Cardiac muscle cell (in vitro differentiated cells and primary cell): ENCODE measurements at places on chromosomes 6 and 20. TPM values are rescaled to one million over a fixed set of nuclear protein-coding genes. Genes with fewer than 3 reads are reported as not detected.

DNA sequence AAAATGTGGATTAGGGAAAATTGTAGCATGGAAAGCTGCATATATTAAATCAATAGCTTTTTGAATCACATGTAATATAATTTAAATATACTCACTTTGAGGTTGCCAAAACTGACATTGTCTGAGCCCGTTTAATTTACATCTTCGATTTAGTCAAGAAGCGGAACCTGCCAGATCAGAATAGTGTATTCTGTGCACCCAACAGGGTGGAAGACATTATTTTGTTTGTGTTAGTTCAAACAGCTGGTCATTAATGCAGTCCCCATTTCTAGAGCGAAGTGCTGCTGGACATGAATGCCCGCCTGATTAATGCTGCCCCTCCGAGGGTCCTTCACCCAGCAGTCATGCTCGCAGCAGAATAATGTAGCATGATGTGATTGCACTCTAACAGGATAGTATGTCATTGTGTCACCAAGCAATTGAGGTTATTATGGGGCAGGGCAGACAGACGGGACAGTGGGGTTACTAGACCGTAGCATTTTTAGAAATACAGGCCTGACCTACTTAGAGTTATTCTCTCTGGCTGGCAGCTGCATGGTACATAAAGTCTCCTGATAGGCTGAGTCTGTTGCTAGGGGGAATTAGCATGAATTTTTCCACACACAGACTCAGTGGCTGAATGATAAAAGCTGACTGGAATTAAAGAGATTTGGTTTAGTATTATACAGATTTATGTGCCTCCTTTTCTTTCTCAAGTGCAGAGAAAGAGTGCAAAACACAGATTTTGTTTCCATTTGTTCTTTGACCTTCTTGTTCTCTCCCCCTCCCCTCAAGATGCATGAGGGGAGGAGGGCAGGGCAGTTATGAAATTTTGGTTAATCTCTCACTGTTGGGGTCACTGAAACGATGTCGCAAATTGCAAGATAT is 147.1 kb downstream of the PRL start:
- H3K4me1 ChIP-seq = peaks cover 23% of the 10 kb centered on the region
- no peaks in the 10 kb centered on the region for H3K36me3 ChIP-seq
- H3K4me3 ChIP-seq = no peak overlapping the region
- no peaks in the 10 kb centered on the region for H3K27me3 ChIP-seq

GRCh38 chr6:167762259-167762962 is 64.3 kb upstream of the AFDN start:
- peaks cover 8% of the 10 kb centered on the region for H3K4me1 ChIP-seq
- no peaks in the 10 kb centered on the region for H3K36me3 ChIP-seq
- H3K27ac ChIP-seq = no peak overlapping the region
- peak; percentile 55 for DNase-seq
- H3K4me3 ChIP-seq = no peak overlapping the region

DNA sequence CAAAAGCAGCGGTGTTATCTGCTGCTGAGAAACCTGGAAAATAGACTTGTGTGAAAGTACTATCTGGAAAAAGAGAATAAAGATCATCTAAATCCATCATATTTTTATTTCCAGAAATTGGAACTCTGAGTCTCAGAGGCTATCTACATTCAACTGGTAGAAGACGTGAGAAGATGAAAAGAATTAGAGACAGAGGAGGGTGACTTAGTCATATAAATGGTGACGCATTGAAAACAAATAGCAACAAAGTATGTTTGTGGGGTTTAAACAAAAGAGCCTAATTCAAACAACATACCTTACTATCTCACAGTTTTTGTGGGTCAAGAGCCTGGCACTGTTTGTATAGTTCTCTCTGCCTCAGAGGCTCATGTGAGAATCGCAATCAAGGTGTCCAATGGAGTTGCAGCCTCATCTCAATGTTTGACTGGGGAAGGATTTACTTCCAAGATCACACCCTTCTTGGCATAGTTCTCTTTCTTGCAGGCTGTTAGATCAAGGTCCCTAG is 757.1 kb upstream of the SLC35B3 start:
- H3K4me1 ChIP-seq = no peaks in the 10 kb centered on the region
- DNase-seq = no peak
- H3K27me3 ChIP-seq = no peaks in the 10 kb centered on the region
- no peak overlapping the region for H3K27ac ChIP-seq

ITPR3 gene
- 0.35 and 1.1 TPM in 2 replicates for total RNA-seq

GRCh38 chr6:42030585-42031506 is 19.5 kb upstream of the TAF8 start:
- no peaks in the 10 kb centered on the region for H3K36me3 ChIP-seq
- H3K4me1 ChIP-seq = peaks cover 11% of the 10 kb centered on the region
- H3K27me3 ChIP-seq = no peaks in the 10 kb centered on the region

DNA sequence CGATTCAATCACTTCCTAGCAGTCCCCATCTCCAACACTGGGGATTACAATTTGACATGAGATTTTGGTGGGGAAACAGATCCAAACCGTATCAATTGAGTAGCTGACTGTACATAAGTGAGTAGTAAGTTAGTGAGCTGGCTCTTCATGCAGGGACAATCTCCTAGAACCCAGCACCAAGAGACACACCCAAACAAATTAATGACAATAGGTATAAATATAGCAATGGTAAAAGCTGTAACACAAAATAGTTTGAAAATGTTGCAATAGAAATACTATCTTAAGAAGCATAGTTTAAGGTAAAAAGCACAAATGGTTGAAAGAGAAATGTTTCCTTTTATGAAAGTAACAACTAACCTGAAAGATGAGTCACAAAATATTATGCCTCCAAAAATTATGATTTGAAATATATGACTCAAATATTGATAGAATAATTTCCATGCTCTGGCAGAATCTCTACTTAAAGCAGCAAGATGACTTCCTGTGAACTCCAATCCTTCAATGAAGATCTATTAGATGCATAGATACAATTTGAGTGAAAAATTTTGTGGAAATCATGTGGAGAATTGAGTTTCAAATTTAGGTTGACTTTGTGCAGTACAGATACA is 5.4 kb upstream of the SIRPB1 start:
- no peaks in the 10 kb centered on the region for H3K4me1 ChIP-seq
- no peak overlapping the region for H3K27ac ChIP-seq
- DNase-seq = no peak
- peaks cover 5% of the 10 kb centered on the region for H3K27me3 ChIP-seq
- H3K36me3 ChIP-seq = no peaks in the 10 kb centered on the region

DNA sequence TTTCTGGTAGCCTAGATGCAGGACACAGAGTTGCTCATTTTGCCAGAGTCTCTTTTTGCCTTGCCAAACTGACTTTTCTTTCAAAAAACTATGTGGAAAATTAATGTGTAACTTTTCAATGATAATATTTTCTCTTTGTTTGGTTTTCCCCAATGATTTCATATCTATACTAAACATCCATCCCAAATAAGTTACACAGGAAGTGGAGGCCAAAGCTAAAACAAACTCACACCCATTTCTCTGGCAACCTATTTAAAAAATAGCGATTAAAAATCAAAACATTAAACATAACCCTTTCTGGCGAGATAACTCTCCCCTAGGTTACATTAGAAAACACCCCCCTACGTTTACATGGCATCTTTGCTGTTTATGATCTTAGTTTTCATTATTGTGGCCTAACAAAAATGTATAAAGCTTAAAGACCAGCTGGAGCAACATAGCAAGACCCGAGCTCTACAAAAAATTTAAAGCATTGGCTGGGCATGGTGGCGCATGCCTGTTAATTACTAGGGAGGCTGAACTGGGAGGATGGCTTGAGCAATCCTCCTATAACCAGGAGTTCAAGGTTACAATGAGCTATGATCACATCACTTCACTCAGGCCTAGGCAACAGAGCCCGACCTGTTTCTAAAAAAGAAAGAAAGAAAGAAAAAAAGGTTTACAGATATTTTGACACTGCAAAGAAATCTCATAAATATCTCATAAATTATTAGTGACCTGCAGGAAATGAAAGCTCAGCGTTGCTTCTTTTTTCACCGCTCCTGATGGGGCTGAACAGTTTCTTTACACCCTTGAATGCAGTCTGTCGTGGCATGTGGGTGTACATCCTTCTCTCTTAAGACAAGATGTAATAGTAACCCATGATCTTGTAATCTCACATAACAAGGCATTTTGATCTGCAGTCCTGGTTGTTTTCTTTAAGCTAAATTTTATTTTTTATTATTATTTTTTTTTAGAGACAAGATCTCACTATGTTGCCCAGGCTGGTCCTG is 32.8 kb upstream of the CEP85L start:
- no peak overlapping the region for H3K27ac ChIP-seq
- H3K36me3 ChIP-seq = no peaks in the 10 kb centered on the region
- H3K27me3 ChIP-seq = no peaks in the 10 kb centered on the region
- no peak for DNase-seq
- no peaks in the 10 kb centered on the region for H3K4me1 ChIP-seq

GRCh38 chr20:5862703-5863039 is 87.7 kb downstream of the TRMT6 start:
- H3K4me3 ChIP-seq = no peak overlapping the region
- DNase-seq = no peak
- H3K4me1 ChIP-seq = no peaks in the 10 kb centered on the region
- H3K36me3 ChIP-seq = no peaks in the 10 kb centered on the region
- H3K27me3 ChIP-seq = no peaks in the 10 kb centered on the region

DNA sequence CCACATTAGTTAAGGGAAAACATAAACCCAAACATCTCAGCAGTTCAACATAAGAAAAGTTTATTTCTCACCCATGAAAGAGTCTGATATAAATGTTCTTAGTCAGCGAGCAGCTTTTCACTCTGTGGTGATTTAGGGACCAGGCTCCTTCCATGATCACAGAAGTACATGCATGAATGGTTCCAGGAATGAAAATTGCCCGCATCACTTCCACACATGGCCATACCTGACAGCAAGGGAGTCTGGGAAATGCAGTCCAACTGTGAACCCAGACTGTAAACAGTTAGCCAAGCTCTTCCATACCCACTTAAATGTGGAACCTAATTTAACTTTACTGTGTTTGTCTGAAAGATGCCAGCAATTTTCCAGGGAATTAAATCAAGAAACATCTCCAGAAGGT is 353.9 kb downstream of the HACE1 start:
- H3K4me3 ChIP-seq = no peak overlapping the region
- H3K27me3 ChIP-seq = no peaks in the 10 kb centered on the region
- H3K4me1 ChIP-seq = no peaks in the 10 kb centered on the region
- DNase-seq = no peak

- H3K4me3 ChIP-seq = no peak overlapping the region
- H3K27ac ChIP-seq = no peak overlapping the region
- no peaks in the 10 kb centered on the region for H3K36me3 ChIP-seq
- DNase-seq = no peak
- no peaks in the 10 kb centered on the region for H3K4me1 ChIP-seq
These were observed 12.7 kb downstream of the KCNS1 start for GRCh38 chr20:45088247-45088646.

GRCh38 chr6:131070061-131070460 is 7.0 kb upstream of the EPB41L2 start:
- no peak overlapping the region for H3K27ac ChIP-seq
- no peak for DNase-seq
- H3K4me3 ChIP-seq = no peak overlapping the region
- H3K36me3 ChIP-seq = no peaks in the 10 kb centered on the region

DNA sequence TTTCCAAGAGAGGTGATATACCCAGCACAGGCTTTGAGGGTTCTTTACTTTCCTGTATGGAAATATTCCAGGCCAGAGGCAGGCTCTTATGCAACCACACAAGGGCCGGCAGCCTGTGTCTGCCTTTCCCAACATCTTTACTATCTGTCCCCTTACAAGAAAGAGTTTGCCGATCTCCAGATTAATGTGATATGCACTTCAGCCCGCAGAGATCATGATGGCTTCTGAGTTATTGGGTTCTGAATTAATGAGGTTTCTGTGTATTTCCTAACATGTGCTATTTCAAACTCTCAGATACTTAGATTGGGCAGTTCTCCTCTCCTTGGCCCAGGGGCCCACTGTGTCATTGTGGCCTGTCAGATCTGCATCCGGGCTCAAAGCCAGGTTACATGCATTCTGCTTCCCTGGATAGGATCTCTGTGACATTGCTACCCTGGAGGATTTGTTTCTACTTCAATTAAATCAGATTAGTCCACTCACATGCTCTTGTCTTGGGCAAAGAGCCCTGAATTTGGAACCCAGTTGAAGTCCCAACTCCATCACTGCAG is 56.6 kb downstream of the TGM2 start:
- peak overlapping the region; percentile 93 for H3K27ac ChIP-seq
- H3K36me3 ChIP-seq = no peaks in the 10 kb centered on the region

DNA sequence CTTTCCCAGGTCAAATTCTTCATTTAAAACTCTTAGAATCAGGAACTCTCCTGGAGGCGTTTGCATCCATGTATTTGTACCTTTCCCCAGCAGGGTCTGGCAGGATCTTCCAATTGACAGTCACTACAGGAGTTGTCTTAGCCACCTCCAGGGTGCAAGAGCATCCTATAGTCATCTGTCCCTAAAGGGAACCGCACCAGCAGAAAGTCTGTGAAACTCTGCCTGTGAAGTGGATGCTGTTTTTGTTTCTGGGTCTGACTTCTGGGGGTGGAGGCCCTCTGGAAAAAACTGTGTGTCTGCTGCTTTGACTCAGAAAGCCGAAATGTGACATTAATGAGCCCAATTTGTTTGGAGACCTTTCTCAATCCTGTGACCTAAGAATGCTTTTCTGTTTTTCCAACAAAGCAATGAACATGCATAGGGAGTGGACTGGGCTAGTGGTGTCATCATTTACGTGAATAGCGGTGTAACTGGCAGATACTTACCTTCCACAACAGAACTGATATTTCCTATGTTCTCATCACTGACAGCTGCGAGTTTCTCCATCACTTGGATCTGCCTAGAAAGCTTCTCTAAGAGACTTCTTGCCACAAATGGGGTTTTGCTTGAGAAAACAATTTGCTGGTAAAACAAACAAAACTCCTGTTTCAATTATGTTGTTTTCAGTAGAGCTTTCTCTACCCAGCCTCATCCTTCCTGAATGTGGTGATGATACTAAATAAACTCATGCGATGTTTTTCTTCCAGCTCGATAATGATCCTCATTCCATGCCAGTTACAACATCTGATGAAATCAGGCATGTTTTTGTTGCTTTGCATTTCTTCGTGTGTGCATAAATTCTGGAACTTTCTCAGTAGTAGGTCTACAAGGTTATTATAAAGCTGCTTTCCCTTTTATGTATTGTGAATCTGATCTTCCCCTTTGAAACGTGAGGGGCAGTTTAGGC is 33.3 kb upstream of the ARMH2 start:
- no peaks in the 10 kb centered on the region for H3K36me3 ChIP-seq
- no peaks in the 10 kb centered on the region for H3K27me3 ChIP-seq
- no peak overlapping the region for H3K27ac ChIP-seq
- H3K4me1 ChIP-seq = no peaks in the 10 kb centered on the region

MAPK13 gene
- 1.7 and 2.3 TPM in 2 replicates for total RNA-seq

GRCh38 chr6:75842191-75842590 is 93.2 kb downstream of the MYO6 start:
- DNase-seq = no peak
- no peaks in the 10 kb centered on the region for H3K27me3 ChIP-seq
- no peak overlapping the region for H3K4me3 ChIP-seq
- H3K4me1 ChIP-seq = no peaks in the 10 kb centered on the region
- H3K36me3 ChIP-seq = peaks cover 16% of the 10 kb centered on the region

HLA-DOA gene
- 0.25 and 0.74 TPM in 2 replicates for total RNA-seq

CYP21A2 gene
- total RNA-seq = 0.92 and 1.0 TPM in 2 replicates

GRCh38 chr6:79612918-79613317 is 18.2 kb upstream of the SH3BGRL2 start:
- H3K4me1 ChIP-seq = peaks cover 15% of the 10 kb centered on the region
- H3K27ac ChIP-seq = peak overlapping the region; percentile 38
- H3K27me3 ChIP-seq = no peaks in the 10 kb centered on the region
- DNase-seq = no peak
- no peak overlapping the region for H3K4me3 ChIP-seq
- H3K36me3 ChIP-seq = no peaks in the 10 kb centered on the region

- H3K36me3 ChIP-seq = no peaks in the 10 kb centered on the region
- no peak overlapping the region for H3K4me3 ChIP-seq
- H3K4me1 ChIP-seq = no peaks in the 10 kb centered on the region
- H3K27me3 ChIP-seq = no peaks in the 10 kb centered on the region
These were observed 32.5 kb upstream of the TGM2 start for GRCh38 chr20:38197619-38198018.
